ENCODE measurements at places on chromosomes 6 and 20.

- DNase-seq, result no peak
Observed at GRCh38 chr6:3899970-3900439, 50.8 kb downstream of the FAM50B start.

DNA sequence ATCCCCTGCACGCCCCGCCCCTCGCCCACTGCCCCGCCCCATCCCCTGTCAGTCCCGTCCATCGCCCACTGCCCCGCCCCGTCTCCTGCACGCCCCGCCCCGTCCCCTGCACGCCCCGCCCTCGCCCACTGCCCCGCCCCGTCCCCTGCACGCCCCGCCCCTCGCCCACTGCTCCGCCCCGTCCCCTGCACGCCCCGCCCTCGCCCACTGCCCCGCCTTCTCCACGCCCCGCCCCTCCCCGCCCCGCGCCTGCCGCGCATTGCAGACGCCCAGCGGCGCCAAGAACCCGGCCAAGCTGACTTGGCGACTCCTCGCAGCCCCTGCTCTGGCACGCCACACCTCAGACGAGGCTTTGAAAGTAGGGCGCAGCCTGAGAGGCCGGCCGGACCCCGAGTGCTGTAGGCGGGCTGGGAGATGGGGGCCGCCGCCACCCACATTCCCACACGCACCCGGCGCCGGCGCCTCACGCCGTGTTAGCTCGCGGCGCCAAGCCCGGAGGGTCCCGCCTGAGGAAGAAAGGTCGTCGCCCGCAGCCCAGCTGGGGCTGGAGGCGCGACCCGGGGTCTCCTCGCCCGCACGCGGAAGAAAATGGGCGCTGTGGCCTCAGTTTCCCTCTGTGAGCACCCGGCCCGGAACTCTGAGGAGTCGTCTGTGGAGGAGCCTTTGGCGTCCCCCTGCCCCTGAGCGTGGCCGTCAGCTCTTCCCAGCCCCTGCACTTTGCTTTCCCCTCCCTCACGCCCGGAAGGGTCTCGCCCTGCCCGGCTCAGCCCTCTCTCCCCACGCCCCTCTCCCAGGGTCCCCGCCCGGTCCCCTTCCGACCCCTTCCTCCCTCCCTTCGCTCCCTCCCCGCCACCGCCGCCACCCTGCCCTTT lies at the start of gene RAD21L1:
Gene RAD21L1, plus strand, starts transcription at position 262 of the 872 bp plus-strand sequence. CDS start 2,410 bp downstream, outside the sequence.
- DNase-seq, result peak; percentile 55

- DNase-seq, result no peak
Observed at GRCh38 chr6:93721386-93722048, 302.2 kb upstream of the EPHA7 start.

GRCh38 chr6:37569743-37570481 lies 70.2 kb upstream of the CCDC167 start:
- DNase-seq, result no peak

- DNase-seq, result no peak
Observed at GRCh38 chr6:106796781-106797180, 167.4 kb downstream of the QRSL1 start.

Data from omental fat pad (tissue), 4 donors.